Left lung (tissue), 14 donors: ENCODE measurements at places on chromosomes 7 and 10.

- no peak for DNase-seq
Observed at GRCh38 chr10:14519785-14520184, 189.1 kb upstream of the FRMD4A start.

- DNase-seq: no peak
Observed at GRCh38 chr7:149552799-149553198, 55.2 kb upstream of the ZNF746 start.

GRCh38 chr7:6171532-6172223 is 100.7 kb downstream of the CYTH3 start:
- no peak for DNase-seq

GRCh38 chr7:130476297-130477150 is 15.4 kb upstream of the MEST start:
- no peak for DNase-seq

- no peak for DNase-seq
Observed at GRCh38 chr10:1499359-1499957, 237.9 kb downstream of the ADARB2 start.

DNA sequence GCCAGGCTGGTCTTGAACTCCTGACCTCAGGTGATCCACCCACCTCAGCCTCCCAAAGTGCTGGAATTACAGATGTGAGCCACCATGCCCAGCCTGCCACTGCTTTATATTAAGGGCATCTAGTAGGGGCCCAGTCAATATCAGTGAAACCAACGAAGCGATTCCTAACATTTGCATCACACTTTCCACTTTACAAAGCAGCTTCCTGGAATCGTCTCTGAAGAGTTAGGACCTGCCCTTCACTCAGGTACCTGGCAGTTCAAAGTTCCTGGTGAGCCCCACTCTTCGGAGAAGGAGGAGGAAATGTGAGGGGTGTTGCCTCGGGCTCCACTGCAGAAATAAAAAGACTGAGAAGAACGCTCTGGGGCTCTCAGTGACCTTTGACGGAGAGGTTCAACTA is 31.1 kb upstream of the EZH2 start:
- no peak for DNase-seq

DNA sequence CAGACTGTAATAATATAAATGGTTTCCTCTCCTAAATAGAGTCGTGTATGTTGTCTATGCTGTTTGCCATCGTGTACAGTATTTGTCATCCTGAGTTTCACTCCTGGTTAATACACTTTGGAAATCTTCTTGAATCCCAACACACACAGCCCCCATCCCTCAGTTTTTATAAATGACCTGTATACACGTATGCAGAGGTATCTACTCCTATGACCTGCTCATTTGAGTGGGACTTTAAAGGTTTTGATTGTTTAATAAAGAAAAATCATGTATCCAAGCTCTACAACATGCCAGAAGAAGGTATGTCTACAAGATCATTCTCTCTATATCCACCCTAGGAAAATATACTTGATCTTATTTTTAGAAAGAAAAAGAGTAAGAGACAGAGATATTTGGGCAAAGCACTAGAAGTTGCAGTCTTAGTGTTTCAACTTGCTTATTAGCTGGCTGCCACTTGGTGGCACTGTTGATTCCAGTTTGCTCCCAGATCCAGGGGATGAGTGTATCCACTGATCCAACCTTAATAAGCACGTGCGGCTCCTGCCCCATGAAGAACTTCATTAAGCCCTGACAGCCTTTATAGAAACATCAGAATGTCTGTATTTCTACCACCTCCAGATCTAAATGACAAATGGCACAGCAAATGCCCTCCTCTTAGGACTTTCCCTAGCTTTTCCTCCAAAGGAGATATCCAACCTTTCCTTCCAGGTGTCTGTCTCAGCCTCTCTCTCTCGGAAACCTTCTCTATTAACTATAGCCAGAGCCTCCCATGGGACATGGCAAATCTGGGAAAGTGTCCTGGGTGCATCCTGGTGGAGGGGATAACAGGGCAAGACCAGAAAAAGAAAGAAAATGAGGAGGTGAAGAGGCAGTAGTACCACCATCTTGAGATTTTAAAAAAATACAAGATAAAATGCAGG is 181.6 kb upstream of the NEBL start:
- DNase-seq: peak; percentile 81

- no peak for DNase-seq
Observed at GRCh38 chr7:24024276-24025068, 259.5 kb upstream of the NPY start.

DNA sequence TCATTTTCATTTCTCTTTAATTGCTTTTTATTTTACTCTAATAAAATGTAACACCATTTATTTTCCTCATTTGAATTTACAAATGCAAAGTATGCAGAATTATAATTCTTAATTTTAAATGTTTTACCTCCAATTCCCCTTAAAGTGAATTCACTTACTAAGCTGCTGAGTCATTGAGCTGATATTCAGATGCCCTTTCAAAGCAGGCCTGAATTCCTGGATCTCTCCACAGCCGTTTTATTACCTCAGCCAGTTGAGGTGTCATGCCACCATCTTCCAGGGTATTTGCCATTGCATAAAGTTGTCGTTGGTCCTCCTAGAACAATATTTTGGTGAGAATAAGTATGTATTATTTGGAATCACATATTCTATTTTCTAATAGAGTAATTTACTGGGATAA is 33.2 kb downstream of the GNAT3 start:
- no peak for DNase-seq

DNA sequence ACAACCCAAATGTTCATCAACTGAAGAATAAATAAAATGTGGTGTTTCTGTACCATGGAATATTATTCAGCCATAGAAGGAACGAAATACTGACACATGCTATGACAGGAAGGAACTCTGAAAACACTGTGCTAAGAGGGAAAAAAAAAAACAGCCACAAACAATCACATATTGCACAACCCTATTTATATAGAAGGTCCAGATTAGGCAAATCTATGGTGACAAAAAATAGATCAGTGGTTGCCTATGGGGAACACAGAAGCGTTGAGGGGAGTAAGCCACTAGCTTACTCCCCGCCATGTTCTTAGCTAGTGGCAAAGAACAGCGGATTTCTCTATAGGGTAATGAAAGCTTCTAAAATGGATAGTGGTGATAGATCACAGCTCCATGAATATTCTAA is 198.4 kb downstream of the TPST1 start:
- no peak for DNase-seq

GRCh38 chr7:96219378-96220130 is 102.3 kb downstream of the SLC25A13 start:
- no peak for DNase-seq

DNA sequence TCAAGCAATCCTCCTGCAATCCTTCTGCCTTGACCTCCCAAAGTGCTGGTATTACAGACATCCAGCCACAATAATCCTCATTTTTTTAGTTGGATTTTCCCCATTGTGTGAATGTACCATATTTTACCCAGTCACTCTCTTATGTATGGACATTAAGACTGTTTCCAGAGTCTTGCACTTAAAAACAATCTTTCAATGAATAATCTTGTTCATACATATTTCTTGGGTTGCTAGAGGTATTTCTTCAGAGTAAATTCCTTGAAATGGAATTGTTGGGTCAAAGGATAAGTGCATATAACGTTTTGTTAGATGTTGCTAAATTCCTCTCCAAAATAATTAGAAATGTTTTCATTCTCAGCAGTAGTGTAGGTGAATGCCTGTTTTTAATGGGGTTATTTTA is 283.1 kb upstream of the KAT6B start:
- no peak for DNase-seq

DNA sequence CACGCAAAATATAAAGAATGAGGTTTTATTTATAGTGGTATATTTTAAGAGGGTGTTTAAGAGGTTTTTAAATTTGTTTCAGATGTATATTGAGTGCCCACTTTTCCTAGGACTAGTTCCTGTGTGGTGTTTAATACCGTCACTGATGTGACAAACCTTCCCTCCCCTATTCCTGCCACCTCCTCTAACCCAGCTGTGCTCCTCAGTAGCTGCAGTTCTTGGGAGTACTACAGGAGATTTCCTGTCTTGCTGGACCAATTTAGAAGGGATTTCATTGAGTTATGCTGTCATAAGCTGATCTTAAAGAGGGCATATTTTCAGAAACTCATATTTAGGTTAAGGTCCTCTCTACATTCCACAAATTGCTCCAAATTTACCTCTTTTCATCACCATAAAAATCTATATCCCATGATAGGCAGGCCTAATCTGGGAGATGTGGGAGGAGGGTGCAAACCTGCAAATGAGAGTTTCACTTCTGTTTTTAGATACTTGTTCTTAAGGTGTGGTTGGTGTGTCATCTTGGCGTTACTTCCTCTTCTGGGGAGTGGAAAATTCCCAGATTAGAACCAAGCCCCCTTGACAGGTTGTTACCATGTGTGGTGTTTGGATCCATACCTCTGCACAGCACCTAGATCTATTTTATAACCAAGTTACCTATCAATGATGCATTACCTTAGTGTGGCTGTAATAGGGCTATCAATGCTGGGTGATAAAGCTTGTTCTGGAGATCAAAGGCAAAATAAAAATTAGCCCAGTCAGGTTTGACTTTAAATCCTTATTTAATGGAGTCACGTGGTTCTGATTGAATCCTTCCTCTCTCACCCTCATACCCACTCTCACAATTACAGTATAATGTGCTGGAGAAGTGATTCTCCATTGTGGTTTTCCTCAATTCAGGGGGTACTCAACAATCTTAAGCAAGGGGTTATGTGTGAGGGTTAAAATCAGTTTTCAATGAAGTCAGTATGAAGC is 141.1 kb downstream of the CDK14 start:
- DNase-seq: no peak

DNA sequence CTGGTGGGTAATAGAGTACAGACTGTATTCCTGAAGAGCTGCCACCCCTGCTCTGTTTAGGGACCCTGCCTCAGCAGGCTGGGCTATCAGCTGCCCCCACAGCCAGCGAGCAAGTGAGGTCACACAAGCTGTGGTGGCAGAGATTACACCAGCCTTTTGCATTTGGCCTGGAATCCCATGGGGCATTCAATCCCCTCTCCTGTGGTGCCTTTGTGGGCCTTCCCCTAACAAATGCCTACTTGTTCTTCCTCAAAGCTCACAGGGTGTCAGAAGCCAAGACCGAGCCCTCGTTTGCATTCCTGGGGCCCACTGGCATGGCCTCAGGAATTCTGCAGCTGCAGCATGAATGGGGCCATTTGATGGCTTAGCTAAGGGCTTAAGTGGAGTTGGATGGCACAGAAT is 212.7 kb upstream of the PHYHIPL start:
- DNase-seq: no peak

DNA sequence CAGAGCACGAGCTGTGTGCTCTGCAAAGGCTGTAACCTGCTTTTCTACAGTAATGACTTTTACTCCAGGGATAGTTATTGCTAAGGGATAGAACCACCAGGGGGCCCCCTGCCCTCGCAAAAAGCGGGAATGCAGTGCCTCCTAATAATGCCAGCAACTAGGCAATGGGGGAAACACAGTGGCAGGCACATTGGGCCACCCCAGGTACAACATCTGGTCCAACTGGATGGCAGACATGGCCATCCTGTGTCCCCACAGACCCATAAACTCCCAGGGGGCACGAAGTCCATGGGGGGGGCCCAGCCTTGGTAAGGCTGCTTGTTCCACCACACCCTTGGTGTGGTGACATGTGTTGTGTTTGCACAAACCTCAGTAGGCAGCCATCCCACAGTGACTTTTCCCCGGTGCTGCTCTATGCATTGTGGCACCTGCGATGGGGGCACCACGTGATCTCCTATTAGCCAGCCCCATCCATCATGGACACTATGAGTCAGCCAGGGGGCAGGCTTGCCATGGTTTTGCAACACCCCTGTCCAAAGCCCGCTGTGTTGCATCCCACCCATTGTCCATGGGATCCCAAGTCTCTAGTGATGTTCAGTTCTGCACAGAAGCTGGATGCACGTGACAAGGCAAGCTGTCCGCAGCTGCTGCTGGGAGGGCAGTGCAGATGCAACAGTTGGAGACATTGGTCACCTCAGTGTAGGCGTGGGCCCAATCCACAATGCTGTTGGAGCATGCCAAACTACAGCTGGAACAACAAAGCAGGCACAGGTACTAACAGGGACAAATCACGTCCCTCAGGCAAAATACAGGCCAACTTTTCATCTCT is 84.0 kb downstream of the ANLN start:
- no peak for DNase-seq

- no peak for DNase-seq
Observed at GRCh38 chr7:1746491-1746975, 76.5 kb downstream of the ELFN1 start.

DNA sequence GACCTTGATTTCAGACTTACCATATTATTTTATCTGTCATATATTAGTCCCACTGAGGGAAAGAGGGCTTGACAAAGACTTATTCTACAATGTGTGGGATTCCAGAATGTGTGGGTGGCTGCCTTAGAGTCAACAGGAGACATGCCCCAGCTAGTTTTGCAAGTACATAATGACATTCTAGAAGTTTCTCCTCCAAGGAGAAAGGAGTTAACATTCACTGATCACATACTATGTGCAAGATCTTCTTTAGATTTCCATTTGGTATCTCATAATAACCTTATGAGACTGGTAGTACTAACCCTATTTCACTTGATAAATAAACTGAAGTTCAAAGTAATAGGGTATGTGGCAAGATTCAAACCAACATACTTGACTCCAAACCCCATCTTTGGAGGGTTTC is 25.2 kb downstream of the IRF5 start:
- no peak for DNase-seq

GRCh38 chr7:85237721-85238120 is 50.9 kb upstream of the SEMA3D start:
- no peak for DNase-seq

DNA sequence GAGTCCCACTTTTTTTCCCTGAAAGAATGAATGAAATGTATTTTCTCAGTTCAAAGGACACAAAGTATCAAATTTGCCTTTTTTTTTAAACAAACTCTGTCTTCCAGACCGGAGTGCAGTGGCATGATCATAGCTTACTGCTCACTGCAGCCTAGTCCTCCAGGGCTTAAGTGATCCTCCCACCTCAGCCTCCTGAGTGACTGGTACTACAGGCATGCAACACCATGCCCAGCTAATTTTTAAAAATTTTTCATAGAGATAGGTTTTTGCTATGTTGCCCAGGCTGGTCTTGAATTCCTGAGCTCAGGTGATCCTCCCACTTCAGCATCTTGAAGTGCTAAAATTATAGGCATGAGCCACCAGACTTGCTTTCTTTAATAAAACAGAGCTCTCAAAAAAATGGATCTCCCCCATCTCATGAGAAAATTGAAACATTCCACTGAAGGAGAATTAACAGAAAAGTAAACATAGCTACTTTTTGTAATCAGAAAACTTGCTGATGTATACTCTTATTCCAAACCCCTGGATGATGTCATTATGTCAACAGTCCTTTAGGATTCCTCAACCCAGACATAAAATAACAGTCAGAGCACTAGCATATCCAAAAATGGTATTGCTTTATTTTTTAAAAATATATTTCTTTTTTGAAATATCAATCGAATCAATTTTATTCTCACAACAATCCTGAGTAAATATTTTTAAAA is 12.3 kb upstream of the TRDMT1 start:
- DNase-seq: no peak
